NCI-H524 treated with DMSO at 0.1 percent for 48 hours (cell line): ENCODE measurements at places on chromosomes 5 and 9.

DNA sequence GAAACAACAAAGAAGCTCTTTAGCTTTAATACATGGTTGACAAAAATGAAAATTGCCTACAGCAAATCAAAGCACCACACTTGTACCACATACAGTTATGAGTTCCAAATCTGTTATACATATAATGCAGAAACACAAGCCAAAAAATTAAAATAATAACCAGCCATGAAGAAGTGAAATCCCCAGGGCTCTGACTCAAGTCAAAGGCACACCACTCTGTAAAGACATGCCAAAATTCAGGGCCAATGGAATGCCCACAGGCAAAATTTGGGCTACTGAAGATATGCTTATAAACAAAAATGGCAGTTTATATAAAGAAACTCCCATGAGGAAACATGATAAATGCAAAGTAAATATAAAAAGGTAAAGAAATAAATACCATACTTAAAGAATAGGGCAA, 29.0 kb downstream of the THBS4 start:
- no peak for DNase-seq

- no peak for DNase-seq
Observed at GRCh38 chr5:39775086-39775796, 350.5 kb upstream of the DAB2 start.

- no peak for DNase-seq
Observed at GRCh38 chr9:122807271-122807900, 7.5 kb downstream of the OR1K1 start.

GRCh38 chr9:27722866-27723265, 149.6 kb upstream of the C9orf72 start:
- no peak for DNase-seq

GRCh38 chr5:173772384-173773059, 115.6 kb upstream of the CPEB4 start:
- DNase-seq = peak; percentile 75

- DNase-seq = no peak
Observed at GRCh38 chr5:2901096-2901495, 149.6 kb upstream of the IRX2 start.

DNA sequence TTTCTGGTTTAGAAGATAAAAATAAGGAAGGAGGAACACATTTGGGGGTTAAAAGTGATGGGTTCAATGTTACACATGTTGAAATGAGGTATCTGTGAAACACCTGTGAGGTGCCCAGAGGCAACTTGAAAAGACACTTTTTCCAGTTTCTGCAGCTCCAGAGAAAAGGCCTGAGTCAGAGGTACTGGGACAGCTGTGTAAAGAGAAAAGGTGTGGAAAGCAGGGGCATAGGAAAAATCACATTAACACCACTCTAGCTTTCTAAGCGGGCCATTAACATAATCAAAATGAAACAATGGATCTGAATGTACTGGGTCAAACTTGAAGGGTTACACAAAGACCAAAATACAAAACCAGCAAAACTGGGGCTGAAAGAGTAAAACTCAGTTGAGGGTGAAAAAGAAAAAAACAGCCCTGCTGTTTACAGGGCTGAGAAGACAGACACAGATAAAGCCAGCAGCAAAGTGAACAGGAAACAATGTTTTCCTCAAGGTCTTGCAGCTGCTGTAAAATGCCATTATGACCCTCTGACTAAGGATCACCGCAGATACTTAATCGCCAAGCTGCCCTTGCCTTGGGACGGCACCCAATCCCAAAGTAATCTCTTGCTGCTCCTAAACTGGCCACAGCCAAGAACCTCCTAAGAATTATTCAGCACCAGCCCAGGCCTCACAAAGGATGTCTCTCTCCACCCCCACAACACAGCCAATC, 104.7 kb downstream of the DROSHA start:
- no peak for DNase-seq
